Pancreas (tissue), 10 donors: ENCODE measurements at places on chromosomes 5 and 9. TPM values are rescaled to one million over a fixed set of nuclear protein-coding genes. Genes with fewer than 3 reads are reported as not detected.

GRCh38 chr9:112495614-112496013 lies 9.0 kb downstream of the KIAA1958 start:
- no peak for DNase-seq

GRCh38 chr9:127923046-127923445 lies 6.2 kb upstream of the ST6GALNAC4 start:
- DNase-seq = no peak

GRCh38 chr5:80223561-80223960 lies 32.3 kb downstream of the SERINC5 start:
- no peak for DNase-seq

- DNase-seq = no peak
Measured at GRCh38 chr5:50849554-50849953, 183.1 kb downstream of the PARP8 start.

PCDHGC3 gene
- total RNA-seq = 25.3 TPM

SLCO6A1 gene
- total RNA-seq = not detected
